ENCODE measurements at places on chromosomes 11 and 22. TPM values are rescaled to one million over a fixed set of nuclear protein-coding genes. Genes with fewer than 3 reads are reported as not detected.

The OR10D3 gene
- total RNA-seq = not detected

The TRPC6 gene
- total RNA-seq = not detected

The FGF3 gene
- total RNA-seq = not detected

The FAM76B gene
- total RNA-seq = 13.1 TPM

The APOBEC3B gene
- total RNA-seq = 6.4 TPM

The ARHGEF17 gene
- total RNA-seq = 19.9 TPM

The MAPK11 gene
- total RNA-seq = 21.3 TPM

Measured in G401 (cell line).